ENCODE measurements at places on chromosomes 12 and 14. TPM values are rescaled to one million over a fixed set of nuclear protein-coding genes. Genes with fewer than 3 reads are reported as not detected.

Gene CCDC91
- polyA plus RNA-seq: 12.8 TPM

Gene OTOGL
- polyA plus RNA-seq: 0.09 TPM

Gene TAS2R19
- polyA plus RNA-seq: 0.09 TPM

Gene TMPRSS12
- not detected for polyA plus RNA-seq

Gene ACVRL1
- polyA plus RNA-seq: 0.89 TPM

Gene KRT75
- polyA plus RNA-seq: not detected

Gene RBMS2
- polyA plus RNA-seq: 2.0 TPM
